ENCODE measurements at places on chromosomes 3 and 15.

GRCh38 chr3:121793078-121793477 is 41.8 kb downstream of the IQCB1 start:
- peak; percentile 60 for DNase-seq

DNA sequence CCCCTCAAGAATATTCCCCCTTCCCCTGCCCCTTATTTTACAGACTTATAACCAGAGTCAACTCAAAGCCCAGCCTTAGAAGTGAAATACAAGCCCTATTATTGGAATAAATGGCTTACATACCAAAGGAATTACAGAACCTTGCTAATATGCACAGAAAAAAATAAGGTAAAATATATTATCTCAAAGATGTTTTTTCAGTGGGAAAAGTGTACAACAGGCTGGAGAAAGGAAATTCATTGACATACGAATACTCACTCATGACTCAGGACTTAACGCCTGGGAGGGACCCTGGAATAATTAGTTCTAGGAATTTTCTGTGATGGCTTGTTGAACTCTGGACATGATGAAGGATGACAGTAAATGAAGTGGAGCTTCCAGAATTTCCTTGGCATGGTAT is 27.0 kb downstream of the ARL14 start:
- DNase-seq: no peak

GRCh38 chr3:105847452-105847851 is 21.4 kb downstream of the CBLB start:
- no peak for DNase-seq

DNA sequence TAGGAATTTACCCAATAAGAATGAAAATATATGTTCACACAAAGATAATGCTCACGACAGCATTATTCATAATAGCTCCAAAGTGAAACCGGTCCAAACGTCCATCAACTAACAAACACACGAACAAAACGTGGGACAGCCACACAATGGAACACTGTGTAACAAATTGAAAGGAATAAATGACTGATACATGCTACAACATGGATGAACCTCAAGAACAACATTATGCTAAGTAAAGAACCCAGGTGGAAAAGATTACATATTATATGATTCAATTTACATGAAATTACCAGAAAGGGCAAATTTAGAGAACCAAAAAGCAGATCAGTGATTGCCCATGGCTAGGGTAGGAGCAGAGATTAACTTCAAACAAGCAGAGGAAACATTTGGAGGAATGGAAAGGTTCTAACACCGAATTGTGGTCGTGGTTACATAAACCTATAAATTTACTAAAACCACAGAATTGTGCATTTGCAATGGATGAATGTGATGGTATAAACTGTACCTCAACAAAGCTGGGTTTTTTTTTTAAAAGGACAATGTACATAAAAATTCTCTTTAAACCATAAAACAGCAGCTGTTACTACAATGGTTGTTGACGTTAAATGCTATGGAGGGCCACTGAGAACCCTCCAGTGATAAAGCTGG is 76.3 kb downstream of the XXYLT1 start:
- DNase-seq: no peak

GRCh38 chr15:90038632-90039095 is 37.5 kb downstream of the ZNF710 start:
- DNase-seq: no peak

DNA sequence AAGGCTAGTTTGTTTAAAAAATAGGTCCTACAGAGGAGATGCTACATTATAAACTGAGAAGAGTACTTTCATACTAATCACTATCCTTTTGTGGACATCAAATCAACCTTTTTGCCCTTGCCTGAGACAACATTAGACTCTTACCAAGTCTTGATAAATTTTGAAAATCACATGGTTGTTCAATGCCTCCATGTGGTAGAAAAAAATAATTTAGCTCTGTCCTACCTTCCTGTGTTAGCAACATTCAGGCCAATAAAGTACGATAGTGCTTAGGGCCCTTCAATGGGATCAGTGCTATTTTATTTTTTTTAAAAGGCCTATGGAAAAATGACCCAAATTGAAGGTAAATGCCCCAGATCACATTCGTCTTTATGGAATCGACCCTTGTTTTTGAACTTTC is 5.0 kb upstream of the UBE2E1 start:
- DNase-seq: peak; percentile 40

DNA sequence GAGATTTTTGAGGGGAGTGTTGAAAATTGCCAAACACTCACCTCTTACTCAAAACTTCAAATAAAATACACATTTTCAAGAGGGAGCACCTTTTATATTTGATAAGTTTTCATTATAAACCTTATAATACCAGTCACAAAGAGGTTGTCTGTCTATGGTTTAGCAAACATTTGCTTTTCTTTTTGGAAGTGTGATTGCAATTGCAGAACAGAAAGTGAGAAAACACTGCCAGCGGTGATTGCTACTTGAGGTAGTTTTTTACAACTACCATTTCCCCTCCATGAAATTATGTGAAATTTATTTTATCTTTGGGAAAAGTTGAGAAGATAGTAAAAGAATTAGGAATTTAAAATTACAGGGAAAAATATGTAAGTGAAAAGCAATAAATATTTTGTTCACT is 20.1 kb downstream of the DIPK2A start:
- DNase-seq: no peak

DNA sequence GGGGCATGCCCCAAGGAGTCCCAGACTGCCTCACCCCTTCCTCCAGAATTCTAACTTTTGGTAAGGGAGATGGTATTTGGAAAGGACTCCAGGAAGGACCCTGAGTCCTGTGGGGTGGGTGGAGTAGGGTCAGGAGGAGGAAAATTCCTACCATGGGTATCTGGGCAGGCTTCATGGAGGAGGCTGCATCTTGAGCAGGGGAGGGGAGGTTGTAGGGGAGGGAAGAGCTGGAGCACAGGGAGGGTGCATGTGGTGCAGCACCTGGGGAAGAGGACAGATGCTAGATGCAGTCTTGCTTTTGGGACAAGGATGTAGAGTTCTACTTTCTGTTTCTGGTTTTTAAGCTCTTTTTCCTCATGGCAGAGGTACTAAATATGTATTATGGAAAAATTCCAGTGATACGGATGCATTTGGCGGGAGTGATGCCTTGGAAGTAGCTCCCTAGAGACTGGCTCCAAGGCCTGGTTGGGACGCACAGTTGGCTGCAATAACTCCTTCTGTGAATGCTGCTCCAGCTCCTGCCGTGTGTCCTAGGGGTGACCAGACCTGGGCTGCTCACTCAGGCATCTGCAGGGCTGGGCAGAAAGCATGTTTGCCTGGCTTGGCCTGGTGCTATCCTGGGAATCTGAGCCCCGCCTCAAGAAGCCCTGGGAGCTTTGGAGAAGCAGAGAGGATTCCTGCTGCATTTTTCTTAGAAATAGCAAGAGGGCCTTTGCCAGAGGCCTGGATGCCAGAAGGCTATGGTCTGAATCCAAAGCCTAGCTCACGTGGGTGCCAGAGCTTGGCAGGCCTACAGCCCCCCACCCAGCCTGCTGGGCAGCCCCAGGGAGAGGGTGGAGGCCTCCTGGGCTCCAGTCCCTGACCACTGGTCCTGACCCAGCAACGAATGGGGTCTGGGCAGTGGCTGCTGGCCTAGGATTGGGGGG is 10.1 kb downstream of the SEMA3F start:
- DNase-seq: no peak

GRCh38 chr15:80573606-80574005 is 121.5 kb upstream of the ABHD17C start:
- DNase-seq: no peak

GRCh38 chr3:16448639-16449070 is 64.8 kb downstream of the RFTN1 start:
- DNase-seq: no peak

DNA sequence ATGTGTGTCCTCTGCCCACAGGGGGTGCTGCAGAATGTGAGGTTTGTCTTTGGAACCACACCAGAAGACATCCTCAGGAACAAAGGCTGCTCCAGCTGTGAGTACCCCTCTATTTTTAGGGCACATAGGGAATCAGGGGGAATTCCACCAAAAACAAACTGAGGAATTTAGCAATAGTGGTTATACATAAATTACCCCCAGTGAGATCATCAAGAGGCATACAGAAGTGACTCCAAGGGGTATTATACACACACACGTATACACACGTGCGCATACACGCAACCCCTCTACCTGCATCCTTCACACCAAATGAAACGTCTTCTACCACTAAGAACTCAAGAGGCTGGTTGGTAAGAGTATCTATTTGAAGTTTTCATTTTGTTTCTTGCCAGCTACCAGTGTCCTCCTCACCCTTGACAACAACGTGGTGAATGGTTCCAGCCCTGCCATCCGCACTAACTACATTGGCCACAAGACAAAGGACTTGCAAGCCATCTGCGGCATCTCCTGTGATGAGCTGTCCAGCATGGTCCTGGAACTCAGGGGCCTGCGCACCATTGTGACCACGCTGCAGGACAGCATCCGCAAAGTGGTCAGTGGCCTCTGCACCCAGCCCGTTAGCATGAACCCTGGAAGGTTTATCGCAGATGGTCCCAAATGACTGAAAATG is 2.9 kb downstream of the THBS1 start:
- peak; percentile 14 for DNase-seq

- no peak for DNase-seq
Observed at GRCh38 chr3:156902916-156903315, 76.8 kb downstream of the LEKR1 start.

DNA sequence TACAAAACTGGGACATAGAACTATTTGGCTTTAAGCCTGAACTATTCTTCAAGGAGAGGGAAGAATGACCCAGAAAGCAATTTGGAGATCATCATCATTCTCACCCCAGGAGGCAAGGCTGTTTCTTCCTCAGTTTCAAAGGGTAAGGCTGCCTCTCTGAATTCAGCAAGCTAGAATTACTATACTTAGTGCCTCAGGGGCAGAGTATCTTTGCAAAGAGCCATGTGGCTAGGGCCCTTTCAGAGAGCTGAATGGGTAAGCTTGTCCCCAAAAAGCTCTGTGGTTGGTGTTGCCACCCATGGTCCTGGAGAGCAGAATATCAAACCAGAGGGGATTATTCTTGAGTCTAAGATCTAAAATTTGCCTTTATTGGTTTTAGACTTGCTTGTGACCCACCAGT is 720.3 kb upstream of the ARPP21 start:
- no peak for DNase-seq

DNA sequence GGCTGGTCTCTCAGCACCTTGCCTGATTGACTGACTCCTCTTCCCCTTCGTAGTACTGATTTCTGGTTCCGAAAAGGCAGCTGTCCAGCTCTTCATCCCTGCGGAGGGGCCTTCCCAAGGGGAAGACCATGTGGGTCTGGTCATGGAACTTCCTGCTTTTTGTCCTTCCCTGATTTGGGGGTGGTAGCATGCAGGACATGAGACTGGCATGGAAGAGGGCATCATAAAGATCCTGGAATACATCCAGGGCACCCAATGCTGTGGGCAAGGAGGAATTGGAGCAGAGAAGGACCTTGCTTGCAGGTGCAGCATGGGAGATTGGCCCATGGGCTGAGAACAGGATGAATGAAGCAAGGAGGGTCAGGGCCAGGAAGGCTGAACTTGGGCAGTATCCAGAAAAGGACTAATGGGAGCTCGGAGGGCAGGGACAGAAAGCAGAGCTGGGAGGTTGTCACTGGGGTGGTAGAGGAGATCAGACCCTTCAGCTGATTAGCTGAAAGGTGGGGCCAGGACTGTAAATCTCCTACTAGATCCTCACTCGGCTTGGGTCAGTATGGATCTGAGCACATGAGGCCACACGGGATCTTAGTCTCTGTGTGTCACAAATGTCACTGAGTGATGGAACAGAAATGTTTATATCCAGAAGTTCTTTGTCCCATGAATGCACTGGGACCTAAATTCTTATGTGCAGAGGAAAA is 59.5 kb downstream of the AMOTL2 start:
- no peak for DNase-seq

DNA sequence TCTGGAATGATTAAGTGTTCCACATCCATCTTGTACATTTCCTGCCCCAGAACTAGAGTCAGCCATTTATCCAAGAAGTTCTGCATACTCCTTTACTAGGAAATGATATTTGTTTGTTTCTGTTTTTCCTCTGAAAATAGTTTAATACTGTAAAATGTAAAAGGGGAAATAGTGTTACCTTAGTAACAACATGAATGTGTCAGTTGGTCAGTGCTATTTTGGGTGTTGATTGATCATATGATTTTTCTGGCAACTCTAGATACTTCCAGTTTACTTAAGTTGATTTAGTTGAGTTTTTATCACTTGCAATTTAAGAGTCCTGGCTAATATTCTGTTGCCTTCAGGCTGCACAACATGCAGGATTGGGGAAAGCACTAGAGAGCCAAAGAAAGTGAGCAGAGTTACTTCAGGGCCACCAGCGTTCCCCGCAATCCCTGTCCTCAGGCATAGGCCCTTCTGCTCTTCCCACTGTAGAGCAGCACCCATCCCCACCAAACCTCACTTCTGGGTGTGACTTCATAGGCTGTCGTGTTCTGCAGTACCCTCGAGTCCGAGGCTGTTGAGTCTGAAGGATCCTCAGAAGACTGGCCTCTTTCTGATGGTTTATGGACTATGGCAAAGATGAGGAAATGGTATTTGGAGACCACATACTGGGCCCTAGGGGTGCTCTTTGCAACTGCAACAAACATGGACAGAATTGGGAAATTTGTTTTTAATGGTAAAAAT is 69.0 kb downstream of the CHD2 start:
- no peak for DNase-seq

GRCh38 chr15:79595306-79595705 is 163.2 kb downstream of the MINAR1 start:
- DNase-seq: no peak

GRCh38 chr15:36106640-36107335 is 472.6 kb upstream of the CDIN1 start:
- DNase-seq: no peak

- peak; percentile 66 for DNase-seq
Observed at GRCh38 chr3:140842984-140843649, 98.5 kb upstream of the SLC25A36 start.

DNA sequence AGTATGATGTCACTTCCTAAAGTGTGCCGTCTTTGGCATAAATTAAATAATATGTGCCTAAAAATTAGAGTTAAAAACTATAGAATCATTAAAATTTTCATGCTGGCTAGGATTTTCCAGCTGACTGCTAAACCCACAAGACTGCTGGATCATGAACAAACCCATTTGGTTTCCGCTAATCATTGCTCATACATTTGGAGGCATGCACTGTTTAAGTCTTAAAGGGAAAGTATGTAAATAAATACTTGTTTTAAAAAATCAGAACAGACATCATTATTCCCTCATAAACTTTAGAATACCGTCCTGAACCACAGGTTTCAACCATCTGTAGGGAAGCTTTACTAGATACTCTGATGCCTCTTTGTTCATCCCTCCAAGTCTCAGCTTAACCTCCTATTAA is 26.5 kb downstream of the ATP6V1A start:
- no peak for DNase-seq

Measured in MM.1S (cell line).